ENCODE measurements at places on chromosomes 12 and 14.

GRCh38 chr12:116933512-116934246 is 22.9 kb downstream of the FBXW8 start:
- no peak for DNase-seq

DNA sequence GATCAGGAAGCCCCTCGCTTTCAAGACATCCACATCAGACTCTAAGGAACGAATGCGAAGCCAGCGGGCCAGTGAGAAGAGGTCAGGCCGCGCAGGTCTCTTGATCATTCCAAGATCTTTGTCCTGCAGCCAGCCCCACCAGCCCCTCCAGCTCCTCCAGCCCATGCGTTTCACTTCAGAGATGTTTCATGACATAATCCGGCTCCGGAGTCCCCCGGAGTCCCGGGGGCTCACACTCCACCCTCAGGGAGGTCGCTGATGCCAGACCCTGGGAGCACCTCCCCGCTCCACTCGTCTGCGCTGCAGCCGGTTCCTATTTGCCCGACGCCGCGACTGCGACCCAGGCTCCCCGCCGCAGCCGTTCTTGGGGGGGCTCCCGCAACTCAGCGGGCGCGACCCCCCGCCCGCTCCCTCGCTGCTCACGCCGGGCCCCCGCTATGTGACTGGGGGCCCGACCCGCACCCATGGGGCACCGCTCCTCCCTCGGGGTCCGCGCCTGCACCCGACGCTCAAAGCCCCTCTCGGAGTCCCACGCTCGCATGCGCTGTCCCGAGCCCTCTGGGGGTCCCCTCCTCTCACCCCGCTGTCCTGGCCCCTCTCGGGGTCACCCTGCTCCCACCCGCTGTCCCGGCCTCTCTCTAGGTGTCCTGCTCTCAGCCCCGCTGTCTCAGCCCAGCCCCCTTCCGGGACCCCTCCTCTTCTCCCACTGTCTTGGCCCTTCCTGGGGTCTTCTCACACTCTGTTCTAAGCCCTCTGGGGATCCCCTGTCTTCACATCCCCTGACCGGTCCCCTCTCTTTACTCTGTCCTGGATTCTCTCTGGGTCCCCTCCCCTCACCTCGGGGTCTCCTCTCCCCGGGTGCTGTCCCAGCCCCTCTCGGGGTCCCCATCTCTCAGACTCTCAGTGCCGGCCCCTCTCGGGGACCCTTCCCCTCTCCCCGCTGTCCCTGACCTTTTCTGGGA is 1.1 kb downstream of the TAOK3 start:
- peak; percentile 33 for DNase-seq

DNA sequence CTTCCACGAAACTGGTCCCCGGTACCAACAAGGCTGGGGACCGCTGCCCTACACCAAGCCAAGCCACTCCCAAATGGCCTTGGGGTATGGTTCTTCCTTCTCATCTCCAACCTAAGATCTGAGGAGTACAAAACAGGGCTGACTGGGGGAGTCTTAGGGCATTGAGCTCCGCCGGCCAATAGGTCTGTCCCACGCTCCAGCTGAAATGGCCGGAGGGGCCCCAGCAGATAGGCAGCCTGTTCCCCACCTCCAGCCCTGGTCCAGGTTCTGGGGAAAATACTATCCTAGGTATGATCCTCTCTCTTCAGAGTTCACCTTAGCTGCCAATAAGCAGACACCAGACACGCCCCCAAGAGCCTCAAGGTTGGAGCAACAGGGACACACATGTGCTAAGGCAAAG is 90.2 kb downstream of the ACTN1 start:
- no peak for DNase-seq

DNA sequence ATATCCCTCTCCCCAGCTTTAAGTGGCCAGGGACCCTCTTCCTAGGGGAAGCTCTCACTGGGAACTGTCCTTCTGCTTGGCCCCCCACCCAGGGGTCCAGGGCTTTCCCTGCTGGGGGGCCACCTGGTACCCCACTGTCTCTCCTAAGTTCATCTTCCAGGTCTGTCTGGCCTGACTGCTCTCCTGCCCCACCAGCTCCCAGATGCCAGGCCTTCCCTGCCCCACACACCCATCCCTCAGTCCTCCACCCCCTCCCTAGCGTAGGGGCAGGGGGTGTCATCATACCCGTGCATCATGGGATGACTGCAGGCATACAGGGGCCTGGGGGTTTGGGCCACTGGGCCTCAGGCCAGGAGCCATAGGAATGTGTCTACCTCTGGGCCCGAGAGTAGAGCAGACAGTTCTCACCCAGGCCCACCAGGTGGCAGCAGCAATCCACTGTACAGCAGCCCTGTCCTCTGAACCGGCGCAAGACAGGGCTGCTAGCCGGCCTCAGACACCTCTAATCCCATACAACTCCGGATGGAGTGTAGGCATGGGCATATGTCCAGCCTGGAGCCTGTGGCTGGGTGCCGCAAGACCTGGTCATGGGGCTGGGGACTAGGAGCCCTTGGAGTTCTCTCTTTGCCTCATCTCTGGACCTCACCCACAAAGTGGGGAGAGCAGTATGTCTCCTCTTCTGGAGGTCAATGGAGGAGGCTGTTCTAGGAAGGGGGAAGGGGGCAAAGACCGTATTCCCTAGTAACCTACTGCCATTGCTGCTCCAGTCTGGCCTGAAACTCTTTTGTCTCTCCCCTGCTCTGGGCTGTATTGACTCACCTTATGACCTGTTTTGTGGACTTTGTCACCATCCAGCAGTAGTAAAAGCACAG is 10.0 kb upstream of the SMARCD1 start:
- peak; percentile 94 for DNase-seq

- DNase-seq: no peak
Observed at GRCh38 chr12:129893691-129894090, 10.1 kb downstream of the TMEM132D start.

- DNase-seq: no peak
Observed at GRCh38 chr14:30958555-30959407, 66.7 kb upstream of the AP4S1 start.

DNA sequence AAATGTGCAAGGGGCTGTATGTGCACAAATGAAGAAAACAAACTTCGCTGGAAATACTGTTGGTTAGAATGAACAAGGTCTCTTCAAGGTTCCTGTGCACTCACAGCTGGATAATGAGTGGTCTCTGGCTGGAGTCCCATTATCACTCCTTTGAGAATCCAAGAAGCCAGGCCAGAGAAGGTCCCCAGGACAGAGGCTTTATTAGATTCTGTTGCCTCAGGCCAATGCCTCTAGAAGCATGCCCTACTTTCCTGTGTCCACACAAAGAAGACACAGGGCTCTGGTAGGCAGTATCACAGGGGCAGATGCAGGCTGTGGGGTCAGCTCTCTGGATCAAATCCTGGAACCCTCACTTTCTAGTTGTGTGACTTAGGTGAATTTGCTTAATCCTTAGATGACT is 384.7 kb downstream of the GRIN2B start:
- DNase-seq: no peak

- peak; percentile 70 for DNase-seq
Observed at GRCh38 chr14:55438066-55438683, 2.2 kb downstream of the TBPL2 start.

DNA sequence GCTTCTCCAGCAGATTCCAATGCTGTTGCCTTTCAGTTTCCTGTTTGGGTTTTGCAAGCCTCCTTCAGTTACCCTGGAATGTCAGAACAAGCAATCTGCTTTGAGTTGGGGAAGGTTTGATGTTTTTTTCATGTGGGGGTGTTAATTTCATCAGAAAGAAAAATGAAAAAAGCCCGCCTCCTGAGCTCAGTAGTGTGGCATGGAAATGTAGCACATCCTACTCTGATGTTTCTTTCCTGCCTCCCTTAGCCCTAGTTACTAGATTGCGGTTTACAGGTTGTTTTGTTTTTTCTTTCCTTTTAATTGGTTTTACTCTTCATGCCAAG is 22.6 kb downstream of the IFNG-AS1 start:
- no peak for DNase-seq

- no peak for DNase-seq
Observed at GRCh38 chr12:11563785-11564739, 85.4 kb upstream of the ETV6 start.

- DNase-seq: peak; percentile 71
Observed at GRCh38 chr12:64679487-64680001, 69.2 kb downstream of the RASSF3 start.

DNA sequence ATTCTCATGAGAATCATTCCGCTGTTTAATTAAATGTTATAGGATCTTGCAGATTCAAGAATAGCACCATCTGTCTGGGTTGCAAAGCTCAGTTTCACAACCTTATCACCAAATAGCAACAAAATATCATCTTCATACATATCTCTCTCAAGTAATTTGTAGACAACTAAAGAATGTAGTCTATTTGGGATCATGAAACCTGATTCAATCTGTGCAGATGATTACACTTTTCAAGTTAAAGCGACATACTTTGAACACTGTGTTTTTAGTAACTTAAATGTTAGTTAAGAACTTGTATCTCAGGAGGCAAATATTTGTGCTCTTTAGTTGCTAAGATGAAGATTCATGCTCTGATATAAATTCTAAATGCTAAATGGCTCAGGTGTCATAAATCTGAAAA is 14.8 kb downstream of the MED13L start:
- DNase-seq: no peak

- DNase-seq: no peak
Observed at GRCh38 chr12:39752482-39753137, 133.0 kb upstream of the ABCD2 start.

- no peak for DNase-seq
Observed at GRCh38 chr14:68894802-68895703, 84.0 kb downstream of the ACTN1 start.

DNA sequence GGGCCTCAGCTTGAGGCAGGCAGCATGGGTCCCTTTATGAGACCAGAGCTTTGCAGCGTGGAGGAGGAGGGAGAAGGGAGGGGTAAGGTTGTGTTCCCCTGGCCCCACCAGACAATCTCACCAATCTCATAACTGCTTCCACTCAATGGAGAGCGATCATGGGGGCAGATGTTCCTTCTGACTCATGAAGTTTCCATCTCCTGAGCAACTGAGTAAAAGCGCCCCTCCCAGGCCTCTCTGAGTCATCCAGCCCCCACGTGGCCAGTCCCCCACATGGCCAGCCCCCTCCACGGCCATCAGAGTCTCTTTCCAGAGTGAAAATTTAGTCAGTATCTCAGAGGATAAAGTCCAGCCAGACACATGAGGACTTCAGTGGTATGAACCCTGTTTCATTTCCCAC is 39.2 kb upstream of the PLXNC1 start:
- peak; percentile 31 for DNase-seq

DNA sequence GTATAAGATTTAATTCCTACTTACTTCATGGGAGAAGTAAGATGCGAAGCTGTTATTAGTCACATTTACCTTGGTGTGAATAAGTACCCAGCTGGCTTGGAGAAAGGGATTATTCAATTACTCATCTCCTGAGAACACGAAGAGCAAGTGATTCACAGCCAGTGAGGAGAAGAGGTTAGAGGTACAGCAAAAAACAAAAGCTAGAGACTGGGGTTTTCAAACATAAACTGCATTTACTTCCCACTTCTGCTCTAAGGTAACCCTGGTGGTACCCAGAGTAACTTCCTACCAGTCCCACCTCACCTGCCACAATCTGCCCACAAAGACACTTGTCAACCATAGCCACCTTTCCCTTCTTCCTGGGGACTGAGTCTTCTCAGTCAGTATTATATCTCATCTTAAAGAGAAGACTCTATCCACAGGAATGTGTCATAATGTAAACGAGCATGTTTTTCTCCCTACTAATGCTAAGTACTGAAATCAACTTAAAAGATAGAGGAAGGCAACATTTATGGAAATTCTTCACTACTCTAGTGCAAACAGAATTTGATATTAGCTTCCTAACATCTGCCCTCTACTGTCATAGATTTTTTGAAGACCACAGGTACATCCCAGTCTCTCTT is 6.0 kb upstream of the IL22 start:
- no peak for DNase-seq

DNA sequence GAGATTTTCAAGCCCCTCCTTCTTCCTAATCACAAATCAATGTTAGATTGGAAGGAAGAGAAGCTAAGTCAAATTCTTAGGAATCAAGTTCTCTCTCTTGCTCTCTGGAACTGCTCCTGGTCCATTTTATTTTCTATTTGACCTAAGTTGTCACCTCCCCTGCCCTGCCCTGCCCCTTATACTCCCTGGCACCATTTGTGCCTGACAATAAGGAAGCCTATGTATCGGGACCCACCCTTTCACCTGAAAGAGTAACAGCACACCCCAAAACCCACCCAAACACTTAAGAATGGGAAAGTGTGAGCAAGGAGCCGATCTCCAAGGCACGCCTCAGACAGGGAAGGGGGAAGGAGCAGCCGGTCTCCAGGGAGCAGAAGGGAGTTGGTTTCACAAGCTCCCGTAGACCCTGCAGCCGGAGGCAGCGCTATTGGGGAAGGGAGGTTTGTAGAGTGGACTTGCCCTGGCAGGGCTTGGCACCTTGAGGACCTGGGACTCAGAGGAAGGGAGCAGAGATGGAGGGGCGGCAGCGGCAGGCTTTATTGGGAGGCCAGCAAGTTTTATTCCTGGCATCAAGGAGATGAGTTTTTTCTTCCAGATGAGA is 1.6 kb downstream of the LRRC74A start:
- DNase-seq: no peak

DNA sequence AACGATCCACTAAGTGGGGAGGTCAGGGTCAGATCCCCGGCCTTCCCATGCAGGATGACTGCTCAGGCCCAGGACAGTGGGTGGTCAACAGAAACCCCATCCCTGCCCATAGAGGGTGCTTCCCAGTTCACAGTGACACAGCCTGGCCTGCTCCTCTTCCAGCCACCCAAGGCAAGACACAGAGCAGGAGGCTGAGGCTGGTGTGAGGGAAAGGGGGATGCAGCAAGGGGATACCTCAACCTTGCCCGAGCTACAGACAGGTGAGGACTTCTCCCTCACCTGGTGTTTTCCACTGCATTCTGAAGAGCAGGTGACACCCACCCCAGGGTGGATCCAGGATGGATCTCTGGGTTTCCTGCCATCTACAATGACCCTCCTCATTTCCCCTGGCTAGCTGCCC is 106.7 kb downstream of the KIF26A start:
- no peak for DNase-seq

- DNase-seq: no peak
Observed at GRCh38 chr12:49928471-49928870, 22.1 kb upstream of the AQP2 start.

- no peak for DNase-seq
Observed at GRCh38 chr12:104485651-104486362, 29.1 kb downstream of the CHST11 start.

All from adrenal gland (tissue), 19 donors.